ENCODE measurements at places on chromosomes 16 and 17. TPM values are rescaled to one million over a fixed set of nuclear protein-coding genes. Genes with fewer than 3 reads are reported as not detected.

The DNAI2 gene
- total RNA-seq = not detected

The CETP gene
- total RNA-seq = 0.26 TPM

The SDF2 gene
- total RNA-seq = 32.0 TPM

The ITPRIPL2 gene
- 17.9 TPM for total RNA-seq

The TRAPPC2L gene
- 16.0 TPM for total RNA-seq
